T-helper 17 cell (primary cell): ENCODE measurements at places on chromosomes 12 and 14. TPM values are rescaled to one million over a fixed set of nuclear protein-coding genes. Genes with fewer than 3 reads are reported as not detected.

DNA sequence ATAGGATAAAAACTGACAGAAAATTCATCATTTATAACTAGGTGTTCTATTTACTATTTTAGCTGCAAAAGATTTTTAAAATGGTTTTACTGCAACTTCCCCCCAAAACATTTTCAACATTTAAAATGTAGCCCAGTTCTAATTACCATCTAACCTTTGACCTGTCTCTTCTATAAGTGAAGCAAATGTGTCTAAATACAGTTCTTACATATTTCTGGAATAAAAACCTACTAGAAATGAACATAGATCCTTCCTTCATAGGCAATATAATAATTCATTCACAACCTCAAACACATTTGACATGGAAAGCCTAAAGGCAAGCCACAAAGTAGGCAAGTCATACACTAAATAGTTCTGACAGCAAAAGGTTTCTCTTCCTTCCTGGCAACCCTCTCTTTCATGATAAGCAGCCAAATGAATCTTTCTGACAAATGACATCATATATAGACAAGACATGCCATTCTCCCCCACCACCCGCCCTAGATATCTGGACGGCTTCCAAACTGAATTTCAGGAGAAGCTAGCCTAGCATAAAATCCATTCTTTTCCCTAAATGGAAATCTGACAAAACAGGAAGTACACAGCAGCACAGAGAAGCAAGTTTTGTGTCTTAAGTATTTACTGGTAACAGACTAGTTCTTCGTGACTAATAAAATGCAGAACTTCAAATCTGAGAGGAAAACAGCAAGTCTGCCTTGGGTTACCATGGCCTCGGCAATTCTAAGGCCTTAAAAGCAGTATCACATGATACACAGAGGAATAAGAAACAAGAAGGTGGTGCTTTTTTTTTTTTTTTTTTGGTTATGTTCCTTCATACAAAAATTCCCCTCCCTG, 17.2 kb upstream of the ARID4A start:
- DNase-seq: no peak

- DNase-seq: peak; percentile 24
These were observed 103.8 kb upstream of the FKBP4 start for GRCh38 chr12:2691006-2691344.

- no peak for DNase-seq
These were observed 75.0 kb downstream of the ACADS start for GRCh38 chr12:120800665-120801064.

DNA sequence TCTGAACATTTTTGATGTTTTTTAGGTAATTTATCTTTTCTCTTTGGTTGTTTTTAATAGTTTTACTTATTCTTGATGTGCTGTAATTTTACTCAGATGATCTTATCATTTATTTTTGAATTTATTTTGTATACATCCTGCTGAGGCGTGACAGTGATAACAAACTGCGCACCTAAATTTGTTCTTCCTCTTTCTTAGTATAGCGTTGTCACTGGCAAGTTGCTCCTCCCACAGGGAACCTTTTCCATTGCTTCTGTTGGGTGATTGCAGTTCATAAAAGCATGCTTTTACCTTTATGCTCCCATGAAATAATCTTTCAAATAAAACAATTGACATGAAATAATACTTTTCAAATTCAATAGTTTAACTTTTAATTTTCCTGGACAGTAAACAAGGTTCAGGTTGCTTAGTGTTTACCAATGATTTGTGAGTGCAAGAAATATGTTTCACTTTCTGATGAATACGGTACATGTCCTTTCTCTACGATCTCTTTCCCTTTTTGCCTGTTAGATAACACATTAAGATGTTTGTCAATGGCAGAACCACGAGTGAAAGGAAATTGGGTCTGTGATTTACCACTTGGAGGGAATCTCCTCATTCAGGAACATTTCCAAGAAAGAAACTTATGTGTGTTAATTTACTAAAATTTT, 223.3 kb downstream of the CCDC91 start:
- DNase-seq: no peak

- DNase-seq: no peak
These were observed 71.1 kb downstream of the EGLN3 start for GRCh38 chr14:33879684-33880286.

DNA sequence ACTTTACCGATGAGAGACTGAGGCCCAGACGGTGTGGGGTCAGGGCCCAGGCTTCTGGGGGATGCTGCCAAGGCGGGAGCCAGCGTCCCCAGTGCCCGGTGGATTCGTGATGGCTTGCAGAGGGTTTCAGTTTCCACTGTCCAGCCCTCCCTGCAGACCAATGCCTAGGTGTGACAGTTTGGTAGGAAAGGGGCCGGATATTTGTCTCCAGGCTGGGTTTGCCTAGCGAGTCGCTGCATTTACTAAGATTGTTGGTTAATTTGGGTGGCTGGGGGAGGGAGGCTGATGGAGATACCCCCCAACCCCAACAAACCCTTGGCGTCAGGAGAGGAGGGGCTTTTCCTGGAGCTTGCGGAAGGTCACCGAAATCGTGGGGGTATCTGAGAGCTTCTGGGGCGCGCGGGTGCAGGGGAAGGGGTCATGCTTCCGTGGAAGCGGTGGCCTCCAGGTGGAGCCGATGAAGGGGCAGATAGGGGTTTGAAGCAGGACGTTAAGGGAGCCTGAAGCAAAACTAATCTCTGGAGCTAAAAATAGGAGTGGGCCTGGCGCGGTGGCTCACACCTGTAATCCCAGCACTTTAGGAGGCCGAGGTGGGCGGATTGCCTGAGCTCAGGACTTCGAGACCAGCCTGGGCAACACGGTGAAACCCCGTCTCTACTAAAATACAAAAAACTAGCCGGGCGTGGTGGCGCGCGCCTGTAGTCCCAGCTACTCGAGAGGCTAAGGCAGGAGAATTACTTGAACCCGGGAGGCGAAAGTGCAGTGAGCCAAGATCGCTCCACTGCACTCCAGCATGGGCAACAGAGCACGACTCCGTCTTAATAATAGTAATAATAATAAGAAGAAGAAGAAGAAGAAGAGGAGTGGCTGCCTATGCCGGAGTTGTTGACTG, 1.1 kb upstream of the CDC42BPB start:
- no peak for DNase-seq

GRCh38 chr14:101179691-101180211, 276.2 kb upstream of the RTL1 start:
- no peak for DNase-seq

DNA sequence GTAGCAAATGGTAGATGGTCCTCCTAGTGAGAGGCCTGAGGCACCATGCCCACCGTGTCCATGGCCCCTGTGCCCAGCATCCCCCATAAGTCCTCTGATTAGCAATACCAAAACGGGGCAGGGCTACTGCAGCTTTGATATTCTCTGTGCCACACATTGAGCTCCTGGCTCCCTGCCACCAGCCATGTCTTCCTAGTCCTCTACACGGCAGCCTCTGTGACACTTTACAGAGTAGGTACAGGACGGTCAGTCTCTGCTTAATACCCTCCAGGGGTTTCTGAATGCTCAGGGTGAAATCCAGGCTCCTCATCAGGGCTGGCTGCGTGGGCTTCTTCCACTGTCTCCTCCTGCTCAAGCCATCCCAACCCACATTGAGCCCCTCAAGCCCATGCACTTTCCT, 8.0 kb downstream of the RBM19 start:
- DNase-seq: no peak

- DNase-seq: no peak
These were observed 171.9 kb downstream of the EMP1 start for GRCh38 chr12:13368431-13368830.

DNA sequence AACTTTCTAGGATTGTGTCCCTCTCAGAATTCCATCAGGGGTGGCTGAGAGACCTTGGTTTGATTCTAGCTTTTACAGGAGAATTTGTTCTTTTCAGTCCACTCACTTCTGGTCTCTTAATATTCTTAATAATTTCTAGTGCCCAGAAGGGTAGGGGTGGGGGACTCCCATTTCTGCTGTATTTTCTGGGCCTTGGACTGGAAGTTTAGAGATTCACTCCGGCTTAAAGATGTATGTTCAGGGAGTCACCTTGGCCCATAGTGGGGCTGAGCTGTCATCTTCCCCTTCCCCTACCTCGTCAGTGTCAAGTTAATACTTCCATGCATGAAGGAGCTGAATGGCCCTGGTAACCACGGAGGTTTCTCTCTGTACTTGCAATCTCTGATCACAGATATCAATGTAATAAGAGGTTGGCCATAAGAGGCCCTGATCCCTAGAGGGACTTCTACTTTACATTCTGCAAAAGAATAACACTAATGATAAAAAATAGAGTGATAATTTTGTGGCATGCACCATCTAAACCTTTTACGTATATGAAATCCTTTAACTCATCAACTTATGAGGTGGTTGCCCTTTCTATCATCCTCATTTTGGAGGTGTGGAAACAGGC, 6.7 kb downstream of the KRT81 start:
- DNase-seq: no peak

The PMEL gene
- not detected for total RNA-seq

The LHX5 gene
- total RNA-seq: not detected
